Sigmoid colon (tissue), 7 donors: ENCODE measurements at places on chromosomes 11 and 22.

DNA sequence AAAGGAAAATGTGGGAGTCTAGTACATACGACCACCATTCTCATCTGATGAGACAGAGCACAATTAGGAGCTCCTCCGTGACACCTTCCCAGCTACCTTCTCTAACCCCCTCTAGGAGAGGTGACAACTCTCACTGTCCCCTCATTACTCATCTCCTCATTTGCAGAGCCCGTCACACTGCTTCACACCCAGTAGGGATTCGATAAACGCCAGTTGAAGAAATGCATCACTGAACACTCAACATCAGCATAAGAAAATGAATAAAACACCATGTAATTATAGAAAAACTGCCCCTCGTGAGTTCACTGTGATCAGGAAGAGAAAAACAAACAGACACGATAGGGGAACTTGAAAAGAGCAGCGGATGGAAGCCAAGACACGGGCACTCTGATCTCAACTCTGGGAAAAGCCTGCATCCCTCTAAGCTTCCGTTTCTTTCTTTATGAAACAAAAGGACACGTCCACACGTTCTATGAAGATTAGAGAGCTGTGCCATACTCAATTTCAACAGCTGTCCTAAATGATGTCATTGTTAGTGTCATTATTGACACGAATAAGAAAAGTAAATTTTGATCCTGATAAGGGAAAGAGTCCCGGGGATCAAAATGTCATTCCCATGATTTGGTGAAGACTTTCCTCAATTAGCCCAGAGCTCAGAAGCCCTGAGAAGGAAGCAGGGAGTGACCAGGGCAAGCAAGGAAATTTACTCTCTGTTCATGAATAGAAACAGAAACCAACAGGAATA is 356.9 kb downstream of the LARGE1 start:
- DNase-seq: no peak
- no peaks in the 10 kb centered on the region for H3K4me1 ChIP-seq
- H3K36me3 ChIP-seq: peaks cover 16% of the 10 kb centered on the region
- H3K27ac ChIP-seq: no peak overlapping the region
- H3K27me3 ChIP-seq: no peaks in the 10 kb centered on the region
- no peak overlapping the region for H3K4me3 ChIP-seq

- no peaks in the 10 kb centered on the region for H3K36me3 ChIP-seq
- H3K27ac ChIP-seq: no peak overlapping the region
- peak overlapping the region; percentile 35 for H3K4me3 ChIP-seq
- peaks cover 12% of the 10 kb centered on the region for H3K4me1 ChIP-seq
- peak; percentile 61 for DNase-seq
These were observed 42.4 kb downstream of the KCNJ4 start for GRCh38 chr22:38412435-38413084.

GRCh38 chr11:110757962-110758755 is 45.9 kb upstream of the ARHGAP20 start:
- H3K4me3 ChIP-seq: no peak overlapping the region
- H3K27me3 ChIP-seq: no peaks in the 10 kb centered on the region
- H3K4me1 ChIP-seq: no peaks in the 10 kb centered on the region
- no peak overlapping the region for H3K27ac ChIP-seq

GRCh38 chr22:49957826-49958365 is 2.7 kb upstream of the PIM3 start:
- no peaks in the 10 kb centered on the region for H3K27me3 ChIP-seq
- H3K27ac ChIP-seq: no peak overlapping the region
- no peaks in the 10 kb centered on the region for H3K4me1 ChIP-seq
- peak; percentile 63 for DNase-seq

GRCh38 chr22:36588285-36588684 is 59.3 kb upstream of the EIF3D start:
- no peaks in the 10 kb centered on the region for H3K4me1 ChIP-seq
- H3K4me3 ChIP-seq: no peak overlapping the region
- no peak overlapping the region for H3K27ac ChIP-seq
- H3K36me3 ChIP-seq: no peaks in the 10 kb centered on the region

DNA sequence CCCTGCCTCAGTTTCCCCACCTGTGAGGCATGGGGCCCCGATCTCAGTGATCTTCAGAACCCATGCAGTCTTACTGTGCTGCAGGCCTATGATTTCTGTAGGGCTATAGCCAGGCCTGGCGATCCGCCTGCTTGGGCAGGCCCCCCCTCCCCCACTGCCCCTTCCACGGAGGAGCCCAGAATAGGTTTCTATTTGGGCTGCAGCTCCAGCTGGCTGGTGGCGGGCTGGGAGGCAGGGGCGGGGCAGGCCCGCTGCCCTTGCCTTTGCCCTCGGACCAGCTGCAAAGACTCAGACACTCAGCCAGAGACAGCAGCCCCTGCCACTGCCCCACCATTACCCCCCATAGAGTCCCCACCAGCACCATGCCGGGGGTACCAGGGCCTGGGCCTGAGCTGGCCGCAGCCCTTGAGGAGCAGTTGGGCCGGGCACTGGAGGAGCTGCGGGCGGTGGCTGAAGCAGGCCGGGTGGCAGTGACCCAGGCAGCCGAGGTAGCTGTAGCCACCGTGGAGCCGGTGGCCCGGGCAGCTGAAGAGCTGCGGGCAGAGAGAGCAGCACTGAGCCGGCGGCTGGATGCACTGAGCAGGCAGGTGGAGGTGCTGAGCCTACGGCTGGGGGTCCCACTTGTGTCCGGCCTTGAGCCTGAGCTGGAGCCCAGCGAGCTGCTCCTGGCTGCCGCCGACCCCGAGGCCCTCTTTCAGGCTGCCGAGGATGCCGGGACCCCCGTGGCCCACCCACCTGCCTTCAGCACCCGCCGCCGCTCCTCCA is 12.2 kb downstream of the SMTN start:
- peaks cover 66% of the 10 kb centered on the region for H3K36me3 ChIP-seq
- peak; percentile 94 for DNase-seq
- H3K4me1 ChIP-seq: no peaks in the 10 kb centered on the region
- H3K4me3 ChIP-seq: peak overlapping the region; percentile 75

DNA sequence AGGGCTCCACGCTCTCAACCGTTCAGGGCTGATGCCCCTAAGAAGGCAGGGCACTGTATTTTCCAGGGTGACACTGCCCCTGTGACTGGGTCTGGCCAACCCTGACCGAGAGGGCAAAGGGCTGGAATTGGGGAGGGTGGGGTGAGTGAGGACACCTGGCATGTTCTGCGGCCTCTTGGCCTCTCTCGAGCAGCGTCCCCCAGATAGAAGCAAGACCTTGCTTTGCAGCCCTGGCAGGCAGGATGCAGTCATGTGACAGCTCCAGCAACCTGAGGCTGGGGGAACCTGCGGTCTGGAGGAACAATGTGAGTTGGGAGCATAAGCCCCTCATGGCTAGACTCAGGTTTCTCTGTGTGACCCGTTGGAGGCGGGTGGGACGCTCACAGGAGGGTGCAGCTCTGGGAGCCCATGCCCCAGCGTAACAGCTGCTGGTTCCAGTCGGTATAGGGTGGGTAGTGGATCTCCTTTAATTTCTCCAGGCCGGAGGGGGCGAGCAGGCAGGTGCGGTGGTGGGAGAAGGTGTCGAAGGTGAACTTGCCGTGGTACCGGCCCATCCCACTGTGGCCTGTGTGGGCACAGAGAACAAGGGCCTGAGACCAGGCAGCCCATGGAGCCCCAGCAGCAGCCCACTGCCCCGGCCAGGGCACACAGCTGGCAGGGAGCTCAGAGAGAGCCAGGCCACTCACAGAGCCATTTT is 11.4 kb downstream of the ALDH3B2 start:
- no peaks in the 10 kb centered on the region for H3K27me3 ChIP-seq
- H3K4me3 ChIP-seq: no peak overlapping the region
- no peak for DNase-seq
- H3K27ac ChIP-seq: no peak overlapping the region
- no peaks in the 10 kb centered on the region for H3K4me1 ChIP-seq
- H3K36me3 ChIP-seq: no peaks in the 10 kb centered on the region

- no peak overlapping the region for H3K27ac ChIP-seq
- no peak overlapping the region for H3K4me3 ChIP-seq
- H3K27me3 ChIP-seq: no peaks in the 10 kb centered on the region
These were observed 12.1 kb downstream of the LRFN4 start for GRCh38 chr11:66868726-66869566.

GRCh38 chr11:122085712-122086111 is 30.3 kb downstream of the BLID start:
- H3K4me3 ChIP-seq: no peak overlapping the region
- H3K27ac ChIP-seq: peak overlapping the region; percentile 52
- H3K36me3 ChIP-seq: no peaks in the 10 kb centered on the region
- H3K27me3 ChIP-seq: no peaks in the 10 kb centered on the region
- H3K4me1 ChIP-seq: no peaks in the 10 kb centered on the region
- DNase-seq: no peak

- H3K4me1 ChIP-seq: no peaks in the 10 kb centered on the region
- H3K36me3 ChIP-seq: no peaks in the 10 kb centered on the region
- no peak overlapping the region for H3K4me3 ChIP-seq
- DNase-seq: no peak
- no peaks in the 10 kb centered on the region for H3K27me3 ChIP-seq
- H3K27ac ChIP-seq: no peak overlapping the region
These were observed 142.0 kb downstream of the METTL15 start for GRCh38 chr11:28250192-28250591.

DNA sequence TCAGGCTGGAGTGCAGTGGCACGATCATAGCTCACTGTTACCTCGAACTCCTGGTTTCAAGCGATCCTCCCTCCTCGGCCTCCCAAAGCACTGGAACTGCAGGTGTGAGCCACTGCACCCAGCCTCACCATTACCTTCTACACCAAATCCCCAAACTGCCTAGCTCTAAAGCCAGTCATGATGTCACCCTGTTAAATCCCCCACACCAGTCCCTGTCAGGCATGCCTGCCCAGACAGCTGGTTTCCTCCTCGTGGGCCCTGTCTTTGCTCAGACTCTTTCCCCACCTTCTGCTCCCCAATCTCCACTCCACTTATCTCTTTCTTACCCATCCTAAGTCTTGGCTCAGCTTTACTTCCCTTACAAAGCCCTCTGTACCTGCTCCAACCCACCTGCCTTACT is 12.5 kb upstream of the EXPH5 start:
- no peaks in the 10 kb centered on the region for H3K4me1 ChIP-seq
- no peak overlapping the region for H3K4me3 ChIP-seq
- no peaks in the 10 kb centered on the region for H3K27me3 ChIP-seq
- DNase-seq: no peak

GRCh38 chr11:16195651-16196050 is 160.7 kb downstream of the SOX6 start:
- no peaks in the 10 kb centered on the region for H3K27me3 ChIP-seq
- H3K4me1 ChIP-seq: no peaks in the 10 kb centered on the region
- no peak overlapping the region for H3K27ac ChIP-seq
- H3K36me3 ChIP-seq: no peaks in the 10 kb centered on the region
- no peak overlapping the region for H3K4me3 ChIP-seq

DNA sequence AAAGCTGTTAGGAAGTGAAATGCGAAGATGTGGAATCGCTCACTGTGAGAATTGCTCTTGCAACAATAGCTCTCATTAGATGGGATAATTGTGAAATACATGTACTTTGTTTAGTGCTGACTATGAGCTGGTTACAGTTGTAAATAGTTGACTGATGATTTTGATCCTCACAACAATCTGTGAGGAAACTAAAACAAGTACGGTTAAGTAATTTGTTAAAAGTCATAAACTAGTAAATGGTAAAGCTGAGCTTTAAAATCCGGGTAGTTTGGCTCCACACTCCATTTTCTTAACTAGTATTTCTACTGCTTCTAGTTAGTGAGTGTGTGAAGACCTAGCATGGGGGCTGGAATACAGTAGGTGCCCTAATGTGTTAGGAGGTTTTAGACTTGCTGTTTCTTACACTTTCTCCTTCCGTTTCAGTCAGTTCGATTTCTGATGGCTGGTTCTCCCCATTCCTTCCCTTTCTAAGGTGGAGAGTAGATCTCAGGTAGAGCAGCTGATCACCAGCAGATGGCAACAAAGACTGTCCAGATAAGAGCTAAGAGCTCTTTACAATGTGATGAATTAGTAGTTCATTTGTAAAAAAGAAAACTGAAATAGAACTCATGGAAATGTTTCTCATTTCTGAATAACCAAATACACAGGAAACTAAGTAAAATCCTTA is 16.3 kb upstream of the CYP2R1 start:
- H3K4me3 ChIP-seq: no peak overlapping the region
- H3K27me3 ChIP-seq: no peaks in the 10 kb centered on the region
- H3K27ac ChIP-seq: no peak overlapping the region
- peaks cover 8% of the 10 kb centered on the region for H3K4me1 ChIP-seq

DNA sequence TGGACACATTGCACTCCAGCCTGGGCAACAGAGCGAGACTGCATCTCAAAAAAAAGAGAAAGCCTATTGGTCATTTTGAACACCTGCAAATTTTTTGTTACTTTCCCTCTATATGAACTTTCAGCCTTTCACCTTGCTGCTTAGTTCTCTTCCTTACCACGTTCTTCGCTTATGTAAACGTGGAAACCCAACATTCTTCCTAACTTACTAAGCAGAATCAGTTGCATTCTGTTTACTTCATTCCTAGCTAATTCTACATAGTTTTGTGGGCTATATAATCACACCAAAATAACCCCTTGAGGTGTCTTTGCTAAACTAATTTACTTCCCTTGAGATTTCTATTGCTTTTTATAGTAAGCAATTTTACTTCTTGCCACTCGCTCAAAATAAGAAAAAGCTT is 23.2 kb downstream of the MS4A4A start:
- H3K27ac ChIP-seq: no peak overlapping the region
- no peak overlapping the region for H3K4me3 ChIP-seq
- no peaks in the 10 kb centered on the region for H3K4me1 ChIP-seq
- H3K36me3 ChIP-seq: no peaks in the 10 kb centered on the region

GRCh38 chr11:83778596-83778995 is 492.4 kb upstream of the CCDC90B start:
- H3K27me3 ChIP-seq: no peaks in the 10 kb centered on the region
- no peak for DNase-seq

- H3K27ac ChIP-seq: no peak overlapping the region
- no peak overlapping the region for H3K4me3 ChIP-seq
- no peak for DNase-seq
- peaks cover 9% of the 10 kb centered on the region for H3K36me3 ChIP-seq
These were observed 35.1 kb downstream of the TP53I11 start for GRCh38 chr11:44915621-44916020.

- H3K27me3 ChIP-seq: no peaks in the 10 kb centered on the region
- no peak overlapping the region for H3K4me3 ChIP-seq
- peak overlapping the region; percentile 66 for H3K27ac ChIP-seq
- peaks cover 4% of the 10 kb centered on the region for H3K36me3 ChIP-seq
These were observed 11.2 kb upstream of the BID start for GRCh38 chr22:17785185-17786184.

- no peak for DNase-seq
- H3K4me1 ChIP-seq: no peaks in the 10 kb centered on the region
These were observed 29.9 kb downstream of the ENDOD1 start for GRCh38 chr11:95119361-95120060.

GRCh38 chr11:132300283-132300682 is 929.9 kb downstream of the NTM start:
- DNase-seq: no peak
- H3K27me3 ChIP-seq: no peaks in the 10 kb centered on the region
- no peak overlapping the region for H3K4me3 ChIP-seq
- no peak overlapping the region for H3K27ac ChIP-seq
- H3K4me1 ChIP-seq: no peaks in the 10 kb centered on the region

- peaks cover 100% of the 10 kb centered on the region for H3K4me1 ChIP-seq
- no peaks in the 10 kb centered on the region for H3K27me3 ChIP-seq
- DNase-seq: peak; percentile 94
These were observed 15.4 kb downstream of the ARHGEF17 start for GRCh38 chr11:73323464-73323863.
